ENCODE measurements at places on chromosomes 2 and 18.

DNA sequence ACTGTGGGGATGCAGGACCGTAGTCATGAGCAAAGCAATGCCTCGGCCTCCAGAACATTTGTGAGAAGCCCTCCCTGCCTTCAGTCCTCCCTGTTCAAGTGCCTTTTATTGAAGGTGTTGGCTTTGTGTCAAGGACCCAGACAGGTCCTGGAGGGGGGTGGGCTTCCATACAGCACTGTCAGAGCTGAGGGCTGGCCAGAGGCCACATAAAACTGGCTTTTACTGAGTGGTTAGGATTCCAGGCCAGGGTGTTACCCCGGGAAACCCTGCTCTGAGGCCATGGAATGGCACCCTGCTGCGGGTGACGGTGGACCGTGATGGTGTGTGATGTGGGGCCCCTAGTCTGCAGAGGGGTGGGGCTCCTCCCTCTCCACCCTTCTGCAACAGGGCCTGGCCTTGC lies 41.6 kb downstream of the TOGARAM2 start:
- DNase-seq, result no peak

DNA sequence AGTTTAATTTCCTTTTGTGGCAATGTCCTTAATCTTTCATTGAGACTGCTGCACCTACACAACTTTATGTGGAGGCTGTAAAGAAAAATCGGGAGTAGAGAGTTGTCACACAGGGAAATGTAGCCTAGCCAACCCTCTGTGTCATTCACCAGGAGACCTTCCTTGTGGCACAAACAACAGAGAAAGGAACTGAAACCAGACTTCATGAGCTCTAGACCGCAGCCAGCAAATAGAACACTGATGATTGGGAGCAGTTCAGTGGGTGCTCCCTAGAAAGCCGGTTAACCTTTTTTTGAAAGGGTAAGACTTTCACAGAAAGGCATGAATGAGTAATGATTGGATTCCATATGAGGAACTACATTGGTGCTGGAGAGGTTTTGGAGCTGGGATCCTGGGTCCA lies 1752.4 kb upstream of the CELF4 start:
- no peak for DNase-seq

GRCh38 chr2:170930131-170930990 lies 1.3 kb downstream of the GORASP2 start:
- DNase-seq, result peak; percentile 37

DNA sequence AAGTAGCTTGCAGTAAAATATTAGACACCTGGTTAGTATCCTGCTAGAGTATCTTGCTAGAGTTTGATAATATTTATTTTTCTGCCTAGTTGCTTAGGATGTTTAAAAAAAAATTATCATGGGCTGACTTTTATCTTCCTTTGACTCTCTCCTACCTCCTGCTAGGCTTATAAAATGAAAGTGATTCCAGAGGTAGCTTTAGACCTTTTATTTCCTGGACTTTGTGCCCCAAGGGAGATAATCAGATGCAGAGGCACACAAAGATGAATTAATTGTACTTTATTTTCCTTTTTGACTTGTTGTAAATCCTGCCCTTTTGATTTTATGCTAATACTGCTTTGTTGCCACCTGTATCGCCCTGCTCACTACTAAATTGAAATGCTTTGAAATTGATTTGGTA lies 130.7 kb downstream of the WDSUB1 start:
- DNase-seq, result no peak

DNA sequence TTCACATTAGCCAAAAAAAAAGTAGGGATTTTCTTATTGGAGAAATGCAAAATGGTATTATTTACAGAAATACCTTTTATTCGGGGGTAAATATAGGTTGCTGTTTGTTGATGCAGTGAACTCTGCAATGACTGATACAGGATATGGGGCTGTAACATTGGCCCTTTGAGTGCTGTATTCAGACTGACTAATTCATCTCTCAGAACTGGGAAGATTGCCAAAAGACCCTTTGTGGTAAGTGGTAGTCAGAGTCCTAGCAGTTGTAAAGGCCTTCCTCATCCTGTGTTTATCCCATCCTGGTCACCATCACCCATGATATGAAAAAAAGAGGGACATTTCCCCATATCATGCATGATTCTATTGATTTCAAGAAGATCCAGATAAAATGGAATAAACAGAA lies 14.0 kb upstream of the DCC start:
- DNase-seq, result no peak

DNA sequence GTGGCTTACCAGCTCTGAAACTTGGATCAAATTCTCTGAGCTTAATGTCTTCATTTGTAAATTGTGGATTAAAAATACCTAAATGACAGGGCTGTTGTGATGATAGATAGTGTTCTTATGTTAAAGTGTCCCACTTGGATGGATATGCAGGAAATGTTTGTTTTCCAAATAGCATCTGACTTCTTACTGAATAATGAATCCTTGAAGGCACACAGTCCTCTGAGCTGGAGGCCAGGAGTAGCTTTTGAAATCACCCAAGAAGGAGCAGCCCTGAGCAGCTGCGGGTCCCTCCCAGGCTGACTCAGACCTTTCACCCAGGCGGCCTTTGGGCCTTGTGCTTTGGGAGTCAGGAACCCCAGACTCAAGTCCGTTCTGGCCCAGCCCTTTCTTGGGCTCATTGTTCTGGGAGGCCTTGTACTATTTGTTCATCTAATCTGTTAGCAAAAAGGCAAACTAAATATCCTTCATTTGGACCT lies 173.0 kb upstream of the GATA6 start:
- no peak for DNase-seq

DNA sequence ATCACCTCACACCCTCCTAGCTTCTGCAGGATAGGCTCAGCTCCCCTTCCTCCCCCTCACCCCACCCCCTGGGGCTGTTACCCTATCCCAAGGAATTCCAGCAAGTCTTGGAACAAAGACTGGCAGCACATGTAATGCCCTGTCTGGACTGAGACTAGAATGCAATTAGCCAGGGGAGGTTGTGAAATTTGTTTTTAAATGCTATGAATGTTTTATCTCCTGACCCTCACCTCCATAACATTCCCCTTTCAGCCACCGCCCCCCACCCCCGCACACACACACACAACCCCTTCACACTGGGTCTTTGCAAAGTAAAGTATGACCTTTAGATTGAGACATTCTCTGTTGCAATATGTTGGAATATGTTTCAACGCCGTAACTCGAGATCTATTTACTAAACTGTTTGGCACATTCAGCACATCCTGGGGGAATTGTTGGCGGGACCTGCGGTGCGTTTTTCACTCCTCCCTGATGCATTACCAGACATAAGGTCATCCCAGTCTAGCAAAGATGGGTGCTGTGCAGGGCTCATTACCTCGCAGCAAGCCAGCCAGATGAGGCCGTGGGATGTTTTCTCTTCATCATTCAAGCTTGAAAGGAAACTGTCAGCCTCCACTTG lies 290.7 kb upstream of the SLC14A2 start:
- peak; percentile 30 for DNase-seq

GRCh38 chr2:152198499-152198898 lies 22.9 kb upstream of the STAM2 start:
- DNase-seq, result no peak

DNA sequence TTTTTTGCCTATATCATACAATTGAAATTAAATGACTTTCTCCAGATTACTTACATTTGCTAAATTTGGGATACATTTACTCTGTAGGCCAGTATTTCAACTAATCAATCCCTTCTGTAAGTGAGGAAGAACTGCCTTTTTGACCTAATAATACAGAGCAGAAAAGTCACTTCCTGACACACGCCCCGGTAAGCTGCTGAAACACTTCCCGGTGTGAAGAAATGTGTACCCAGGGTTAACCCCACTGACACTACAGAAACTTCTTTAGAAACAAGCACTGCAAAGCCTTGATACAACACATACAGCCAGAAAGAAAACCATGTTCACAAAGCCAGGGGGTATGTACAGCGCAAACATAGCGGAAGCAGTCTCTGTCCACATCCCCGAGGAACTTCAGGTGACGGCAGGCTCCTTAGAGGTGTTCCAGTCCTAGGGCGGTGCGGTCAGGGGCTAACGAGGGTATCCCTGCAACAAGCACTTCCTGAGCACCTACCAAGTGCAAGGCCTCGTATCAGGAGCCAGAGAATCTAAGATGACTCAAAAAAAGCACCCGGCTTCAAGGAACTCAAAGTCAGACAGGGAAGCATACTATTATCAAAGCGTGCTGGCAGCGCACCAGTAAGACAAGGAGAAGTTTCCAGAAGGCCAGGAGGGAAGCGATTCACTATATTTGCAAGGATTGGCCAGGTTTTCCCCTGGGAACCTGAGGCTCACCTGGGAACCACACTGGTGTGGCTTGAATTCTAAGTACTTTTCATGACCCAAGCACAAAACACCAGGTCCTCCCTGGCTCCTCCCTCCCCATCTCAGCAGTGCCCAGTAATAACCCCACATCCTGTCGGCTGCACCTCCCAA lies 46.6 kb downstream of the ZNF516 start:
- no peak for DNase-seq

DNA sequence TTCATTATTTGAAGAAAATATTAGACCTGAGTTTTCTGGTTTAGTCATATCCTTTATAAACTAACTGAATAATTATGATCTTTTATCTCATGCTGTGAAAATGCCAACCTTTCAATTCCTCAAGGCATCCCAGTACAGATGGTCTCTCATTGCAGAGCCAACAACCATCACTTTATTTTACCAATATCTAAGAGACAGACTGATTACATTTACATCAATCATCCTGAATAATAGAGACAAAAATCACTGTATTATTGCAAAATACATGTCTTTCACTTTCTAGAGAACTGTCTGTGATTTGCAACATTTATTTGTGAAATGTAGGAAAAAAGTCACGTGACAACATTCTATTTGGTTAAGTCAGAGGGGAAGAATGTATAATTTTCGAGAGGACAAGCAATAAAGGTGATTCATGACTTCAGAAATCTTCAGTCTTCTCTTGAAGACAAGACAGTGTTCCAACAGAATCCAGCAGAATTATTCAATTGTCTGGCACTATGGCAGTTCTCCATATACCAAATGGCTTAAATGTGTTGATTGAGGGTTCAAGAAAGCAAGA lies 503.6 kb upstream of the SYT4 start:
- no peak for DNase-seq

DNA sequence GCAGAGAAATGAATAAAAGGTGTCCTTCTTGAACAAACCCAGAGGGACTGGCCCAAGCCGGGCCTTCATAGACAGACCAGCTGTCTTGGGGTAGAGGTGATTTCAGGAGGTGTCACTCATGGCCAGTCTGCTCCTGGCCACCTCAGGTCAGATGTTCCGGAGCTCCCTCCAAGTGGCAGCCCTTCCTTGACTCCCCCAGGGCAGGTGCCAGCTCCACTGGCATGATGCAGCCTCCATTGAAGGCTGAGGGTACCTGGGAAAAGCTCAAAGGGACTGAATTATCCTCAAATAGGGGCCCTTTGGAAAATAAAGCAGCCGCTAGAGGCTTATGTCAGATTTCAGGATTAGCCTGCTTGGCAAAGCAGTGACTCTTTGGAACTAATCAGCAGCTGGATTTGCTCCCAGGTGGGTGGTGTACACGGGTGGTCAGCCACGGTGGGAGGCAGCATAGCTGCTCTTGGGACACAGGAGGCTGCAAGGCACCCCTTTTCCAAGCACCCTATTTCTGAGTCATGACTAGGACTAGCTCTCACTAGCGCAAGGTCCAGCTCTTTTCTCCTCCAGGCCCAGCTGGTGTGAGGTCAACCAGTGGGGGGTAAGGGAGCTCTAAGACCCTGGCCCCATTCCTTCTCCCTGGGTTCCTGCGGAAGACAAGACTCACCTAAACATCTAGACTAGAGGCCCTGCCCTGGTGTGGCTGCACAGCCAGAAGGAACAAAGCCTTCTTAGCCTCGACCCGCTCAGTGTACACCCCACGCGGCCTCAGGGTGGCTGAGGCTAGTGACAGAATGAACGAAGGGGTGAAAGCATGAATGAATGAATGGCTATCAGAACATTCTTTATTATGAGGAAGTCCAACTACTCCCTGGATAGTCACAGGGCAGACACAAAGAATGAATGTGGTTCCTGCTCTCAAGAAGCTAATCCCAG lies 29.3 kb downstream of the HS1BP3 start:
- no peak for DNase-seq

DNA sequence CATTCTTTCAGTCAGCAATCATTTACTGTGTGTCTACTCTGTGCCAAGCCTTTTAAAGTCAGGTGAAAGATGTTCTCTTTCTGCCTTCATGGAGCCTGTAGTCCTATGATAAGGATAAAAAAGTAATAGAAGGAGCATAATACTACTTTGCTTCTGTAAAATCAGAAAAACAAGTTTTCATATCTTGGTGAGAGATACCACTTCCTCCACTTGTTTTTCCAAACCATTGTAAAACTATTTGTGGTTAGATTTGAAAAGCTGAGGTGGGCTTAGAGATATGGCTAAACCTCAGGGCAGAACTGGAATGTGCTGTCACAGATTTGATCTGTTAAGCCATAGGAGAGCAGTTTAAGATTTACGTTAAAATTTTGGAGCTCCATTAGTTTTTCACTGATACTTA lies 104.7 kb upstream of the FAM117B start:
- no peak for DNase-seq

GRCh38 chr2:218694405-218695145 lies 16.1 kb upstream of the TTLL4 start:
- no peak for DNase-seq

GRCh38 chr2:61639721-61640120 lies 101.6 kb upstream of the XPO1 start:
- DNase-seq, result no peak

GRCh38 chr2:74525717-74526648 lies at the start of gene DQX1:
Gene DQX1 (minus strand): TSS chr2:74526231. CDS start chr2:74525729, 502 bp downstream.
- peak; percentile 27 for DNase-seq

GRCh38 chr2:111221701-111222100 lies 101.0 kb downstream of the BCL2L11 start:
- no peak for DNase-seq

- no peak for DNase-seq
Observed at GRCh38 chr2:24785671-24786321, 7.4 kb downstream of the PTRHD1 start.

- no peak for DNase-seq
Observed at GRCh38 chr2:106536490-106536889, 49.3 kb downstream of the CD8B2 start.

- no peak for DNase-seq
Observed at GRCh38 chr2:145344076-145344724, 824.3 kb upstream of the ZEB2 start.

DNA sequence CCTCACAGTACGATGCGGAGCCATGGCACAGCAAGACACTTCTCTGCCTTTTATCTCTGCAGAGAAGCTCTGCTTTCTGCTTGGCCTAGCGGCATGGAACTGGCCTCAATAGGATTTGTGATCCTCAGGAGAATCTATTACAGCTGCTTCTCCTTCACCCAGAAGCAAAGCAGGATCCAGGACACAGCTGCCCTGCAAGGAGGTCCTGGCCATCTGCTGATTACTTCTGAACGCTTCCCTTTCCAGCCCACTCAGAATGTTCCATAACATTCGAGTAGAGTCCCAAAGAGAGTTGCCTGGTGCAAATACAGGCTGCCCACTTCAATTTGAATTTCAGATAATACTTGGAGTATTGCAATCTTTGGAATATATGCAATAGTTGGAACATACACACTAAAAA lies 29.2 kb upstream of the KCNS3 start:
- peak; percentile 21 for DNase-seq

- DNase-seq, result no peak
Observed at GRCh38 chr2:193276988-193277387, 1082.3 kb upstream of the TMEFF2 start.

- DNase-seq, result no peak
Observed at GRCh38 chr2:88177556-88177955, 7.4 kb downstream of the THNSL2 start.
